Kidney epithelial cell (primary cell): ENCODE measurements at places on chromosomes 16 and 17. TPM values are rescaled to one million over a fixed set of nuclear protein-coding genes. Genes with fewer than 3 reads are reported as not detected.

DNA sequence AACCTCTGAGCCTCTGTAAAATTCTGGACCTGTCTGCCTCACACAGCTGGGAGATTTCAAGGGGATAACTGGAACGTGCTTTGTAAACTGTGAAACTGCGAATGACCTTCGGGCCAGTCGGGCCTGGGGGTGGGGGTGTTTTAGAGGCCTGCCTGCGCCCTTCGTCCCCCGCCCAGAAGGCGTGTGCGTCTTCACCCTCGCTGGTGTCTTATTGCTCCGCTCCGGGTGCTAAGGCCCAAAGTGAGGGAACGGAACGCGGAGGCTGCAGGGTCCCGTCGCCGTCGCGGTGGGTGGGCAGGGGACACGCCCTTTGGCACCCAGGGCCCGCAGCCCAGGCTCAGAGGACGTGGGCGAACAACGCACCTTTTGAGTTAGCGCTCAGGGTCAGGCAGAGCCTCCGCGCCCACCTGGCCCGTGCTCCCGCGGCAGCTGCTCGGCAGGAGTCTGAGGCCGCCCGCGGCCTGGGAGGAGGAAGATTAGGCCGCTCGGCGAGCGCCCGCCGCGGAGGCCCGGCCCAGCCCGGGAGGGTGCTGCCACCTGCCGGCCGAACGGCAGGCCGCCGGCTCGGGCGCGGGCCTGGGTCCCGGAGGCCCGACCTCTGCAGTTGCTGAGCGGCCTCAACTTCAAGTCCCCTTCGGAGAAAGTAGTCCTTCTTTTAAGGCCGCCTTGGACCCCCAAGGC is 29.7 kb downstream of the DCAKD start:
- no peak for DNase-seq

DNA sequence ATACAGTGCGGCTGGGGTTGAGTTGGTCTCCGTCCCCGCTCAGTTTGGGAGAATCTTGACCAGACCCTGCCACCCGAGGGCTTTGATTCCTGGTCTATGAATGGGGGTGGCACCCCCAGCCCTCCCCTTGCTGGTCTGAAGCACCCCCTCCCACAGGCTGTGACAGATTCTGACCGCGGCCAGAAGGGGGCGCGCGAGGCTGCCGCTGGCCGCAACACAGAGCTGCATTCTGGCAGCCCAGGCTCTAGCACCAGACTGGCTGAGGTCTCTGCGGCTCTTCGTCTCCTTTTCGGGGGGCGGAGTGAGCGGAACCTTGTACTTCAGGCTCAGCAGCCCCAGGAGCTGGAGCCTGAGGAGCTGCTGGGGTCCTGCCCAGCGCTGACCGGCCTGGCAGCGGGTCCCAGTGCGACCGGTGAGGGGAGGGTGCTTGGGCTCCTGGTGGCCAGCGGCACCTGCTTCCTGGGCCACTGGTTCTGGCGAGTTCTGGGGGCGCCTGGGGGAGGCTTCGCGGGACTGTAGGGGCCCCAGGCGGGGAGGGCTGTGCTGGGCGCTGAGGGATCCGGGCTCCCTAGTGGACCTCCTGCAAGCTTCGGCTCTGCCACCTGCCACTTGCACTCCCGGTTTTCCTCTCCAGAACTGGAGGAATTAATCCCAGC is 1011.6 kb downstream of the KCNJ18 start:
- no peak for DNase-seq

- no peak for DNase-seq
Measured at GRCh38 chr16:78579020-78579419, 479.6 kb downstream of the WWOX start.

The LPO gene
- 0.17 and 0.48 TPM in 2 replicates for total RNA-seq

- DNase-seq: no peak
Measured at GRCh38 chr16:69589434-69590269, 23.9 kb downstream of the NFAT5 start.

The TNFRSF13B gene
- not detected in 2 replicates for total RNA-seq

DNA sequence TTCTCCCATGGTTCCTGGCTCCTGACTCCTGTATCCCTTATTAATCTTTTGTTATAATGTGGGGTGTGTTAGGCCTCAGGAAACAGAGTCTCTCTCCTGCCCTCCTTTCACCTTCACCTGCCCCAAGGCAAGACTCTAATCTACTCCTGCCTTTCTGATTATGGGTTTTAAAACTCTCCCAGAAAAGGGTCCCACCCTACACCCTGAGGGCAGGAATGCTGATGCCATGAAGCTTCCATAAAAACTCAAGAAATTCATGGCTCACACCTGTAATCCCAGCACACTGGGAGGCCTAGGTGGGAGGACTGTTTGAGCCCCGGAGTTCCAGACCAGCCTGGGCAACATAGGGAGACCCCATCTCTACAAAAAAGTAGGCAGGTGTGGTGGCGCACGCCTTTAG is 18.6 kb upstream of the SRCAP start:
- DNase-seq: no peak

GRCh38 chr17:6558932-6559752 is 2.8 kb upstream of the PITPNM3 start:
- no peak for DNase-seq

DNA sequence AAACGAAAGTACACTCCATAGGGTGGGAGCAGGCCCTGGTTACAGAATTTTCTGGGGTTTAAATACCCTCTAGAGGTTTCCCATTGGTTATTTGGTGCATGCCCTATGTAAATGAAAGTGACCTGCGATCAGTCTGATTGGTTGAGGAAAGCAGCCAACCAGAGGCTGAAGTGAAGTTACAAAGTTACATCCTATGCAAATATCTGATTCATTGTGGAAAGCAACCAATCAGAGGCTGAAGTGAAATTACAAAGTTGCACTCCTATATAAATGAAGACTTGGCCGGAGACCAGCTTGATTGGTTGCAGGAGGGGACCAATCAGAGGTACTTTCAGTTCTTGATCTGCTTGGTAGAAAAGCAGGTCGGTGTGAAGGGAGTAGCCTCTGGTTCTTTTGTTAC is 24.4 kb downstream of the NAA60 start:
- no peak for DNase-seq

- no peak for DNase-seq
Measured at GRCh38 chr16:13377143-13377542, 475.7 kb downstream of the SHISA9 start.

GRCh38 chr17:79970576-79971068 is 65.0 kb downstream of the TBC1D16 start:
- DNase-seq: no peak

- DNase-seq: no peak
Measured at GRCh38 chr17:19410875-19411620, at the start of gene RNF112. TSS of gene RNF112 (plus strand) at chr17:19411232. CDS start at chr17:19411409, 177 bp downstream.

DNA sequence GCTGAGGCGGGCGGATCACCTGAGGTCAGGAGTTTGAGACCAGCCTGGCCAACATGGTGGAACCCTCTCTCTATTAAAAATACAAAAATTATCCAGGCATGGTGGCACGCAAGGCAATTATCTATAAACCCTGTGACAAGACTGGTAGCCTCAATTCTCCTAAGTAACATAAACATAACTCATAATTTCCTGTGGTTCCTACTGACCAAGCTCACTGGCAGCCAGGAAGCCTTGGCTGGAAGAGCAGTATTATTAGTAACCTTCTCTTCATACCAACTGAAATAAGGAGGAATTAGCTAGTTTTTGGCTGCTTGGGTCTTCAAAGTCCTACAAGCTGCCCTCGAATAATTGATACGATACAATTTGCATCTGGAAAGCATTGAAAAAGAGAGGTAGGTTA is 31.6 kb upstream of the LRRC37A3 start:
- DNase-seq: no peak

DNA sequence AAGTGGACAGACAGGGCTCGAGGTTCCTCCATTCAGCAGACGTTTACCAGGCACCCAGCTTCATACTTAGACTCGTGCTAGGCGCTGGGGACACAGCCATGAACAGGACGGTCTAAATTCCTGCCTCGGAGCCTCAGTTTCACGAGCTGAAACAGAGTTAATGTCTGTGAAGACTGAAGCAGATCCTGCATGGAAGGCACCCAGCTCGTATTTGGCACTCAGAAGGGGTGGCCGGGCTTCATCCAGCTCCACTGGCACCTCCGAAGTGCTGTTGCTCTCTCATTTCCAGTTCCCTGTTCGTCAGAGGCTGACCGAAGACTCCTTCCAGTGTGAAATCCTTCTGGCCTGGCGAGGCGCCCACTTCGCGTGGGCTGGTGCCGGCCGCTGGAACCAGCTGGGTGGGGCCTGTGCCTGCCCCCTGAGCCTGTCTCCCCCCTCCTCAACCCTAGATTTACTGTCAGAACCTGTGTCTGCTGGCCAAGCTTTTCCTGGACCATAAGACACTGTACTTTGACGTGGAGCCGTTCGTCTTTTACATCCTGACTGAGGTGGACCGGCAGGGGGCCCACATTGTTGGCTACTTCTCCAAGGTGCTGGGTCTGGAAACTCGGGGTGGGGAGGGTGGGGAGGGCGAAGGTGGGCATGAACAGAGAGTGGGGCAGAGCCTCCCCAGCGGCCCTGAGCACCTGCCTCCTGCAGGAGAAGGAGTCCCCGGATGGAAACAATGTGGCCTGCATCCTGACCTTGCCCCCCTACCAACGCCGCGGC is 5.8 kb downstream of the PRSS8 start:
- DNase-seq: no peak

DNA sequence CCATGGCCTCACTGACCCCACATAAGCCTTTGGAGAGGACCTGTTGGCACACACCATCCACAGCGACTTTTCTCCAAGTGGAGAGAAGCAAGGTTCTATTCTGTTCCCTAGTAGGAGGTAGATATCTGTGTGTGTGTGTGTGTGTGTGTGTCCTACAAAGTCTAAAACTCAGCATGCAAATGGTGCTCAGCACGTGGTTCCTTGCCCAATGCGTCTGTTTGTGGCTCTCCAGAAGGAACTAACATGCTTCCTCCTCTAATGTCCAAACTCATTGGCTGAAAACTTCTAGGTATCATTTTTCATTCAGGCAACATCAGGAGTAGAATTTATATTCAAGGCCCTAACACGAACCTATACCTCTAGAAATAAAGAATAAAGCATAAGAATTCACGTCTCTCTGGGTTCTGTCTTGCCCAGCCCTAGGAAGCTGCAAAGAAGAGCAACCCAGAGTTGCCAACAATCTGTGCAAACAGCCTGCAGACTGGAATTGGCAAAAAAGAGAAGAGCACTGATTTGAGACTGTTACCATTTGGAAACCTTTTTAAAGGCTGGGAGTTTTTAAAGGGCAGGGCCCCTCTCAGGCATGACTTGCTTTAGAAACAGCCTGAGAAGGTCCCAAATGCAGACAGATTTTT is 25.5 kb downstream of the MAP3K14 start:
- no peak for DNase-seq

DNA sequence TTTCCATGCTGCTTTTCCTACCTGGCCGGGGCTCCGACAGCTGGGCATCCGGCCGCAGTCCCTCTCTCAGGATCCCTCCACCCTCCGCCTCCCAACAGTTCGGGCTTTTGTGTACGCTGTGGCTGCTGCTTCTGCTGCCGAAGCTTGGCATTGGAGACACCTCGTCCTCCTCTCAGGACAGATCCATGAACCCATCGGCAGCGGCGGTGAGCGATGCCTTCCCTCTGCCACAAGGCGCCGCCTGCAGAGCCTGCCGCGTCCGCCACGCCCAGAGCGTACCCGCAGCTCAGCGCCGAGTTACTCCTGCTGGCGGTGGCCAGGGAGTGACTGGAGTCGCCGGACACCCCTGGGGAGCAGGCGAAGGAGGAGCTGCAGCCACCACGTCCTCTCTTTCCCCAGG is 2032.8 kb downstream of the TP53TG3F start:
- DNase-seq: no peak

DNA sequence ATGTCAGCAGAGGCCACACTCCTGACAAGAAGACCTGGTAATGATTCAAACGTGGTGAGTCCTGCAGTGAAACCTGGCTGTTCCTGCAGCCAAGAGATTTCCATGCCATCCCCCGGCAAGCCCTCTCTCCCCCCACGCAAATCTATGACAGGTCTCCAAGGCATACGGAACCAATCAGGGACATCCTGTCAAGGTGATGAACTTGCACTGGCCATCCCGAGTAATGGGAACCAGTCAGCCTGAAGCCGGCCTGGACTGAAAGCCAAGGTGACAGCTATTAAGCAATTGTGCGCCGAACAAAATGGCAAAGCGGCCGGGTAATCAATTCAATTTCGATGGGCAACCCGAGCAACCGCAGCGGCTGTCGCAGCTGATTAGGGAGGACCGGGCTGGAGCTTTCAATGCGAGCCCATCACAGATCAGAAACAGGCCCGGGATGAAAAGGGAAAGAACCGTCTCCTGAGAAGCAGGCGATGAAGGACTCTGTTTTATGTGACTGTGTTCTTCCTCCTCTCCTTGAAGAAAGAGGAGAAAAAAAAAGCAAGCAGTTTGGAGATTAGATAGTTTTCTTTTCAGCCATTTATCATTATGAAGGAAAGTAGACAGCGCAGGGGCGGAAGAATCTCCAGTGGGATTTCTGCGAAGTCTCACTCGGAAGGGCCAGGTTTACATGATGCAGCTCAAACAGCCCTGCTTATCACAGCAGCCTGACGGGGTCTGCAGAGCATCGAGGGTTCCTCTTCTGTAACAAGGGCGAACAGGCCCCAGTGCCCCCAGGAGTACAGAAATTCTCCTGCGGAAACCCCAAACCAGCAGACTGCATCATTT is 35.2 kb downstream of the TBX4 start:
- DNase-seq: no peak

- DNase-seq: no peak
Measured at GRCh38 chr17:42178817-42179216, 2.1 kb downstream of the KCNH4 start.

GRCh38 chr17:71727723-71728122 is 393.1 kb upstream of the SOX9 start:
- no peak for DNase-seq

GRCh38 chr16:89915303-89916232 is 3.1 kb upstream of the MC1R start:
- DNase-seq: no peak

DNA sequence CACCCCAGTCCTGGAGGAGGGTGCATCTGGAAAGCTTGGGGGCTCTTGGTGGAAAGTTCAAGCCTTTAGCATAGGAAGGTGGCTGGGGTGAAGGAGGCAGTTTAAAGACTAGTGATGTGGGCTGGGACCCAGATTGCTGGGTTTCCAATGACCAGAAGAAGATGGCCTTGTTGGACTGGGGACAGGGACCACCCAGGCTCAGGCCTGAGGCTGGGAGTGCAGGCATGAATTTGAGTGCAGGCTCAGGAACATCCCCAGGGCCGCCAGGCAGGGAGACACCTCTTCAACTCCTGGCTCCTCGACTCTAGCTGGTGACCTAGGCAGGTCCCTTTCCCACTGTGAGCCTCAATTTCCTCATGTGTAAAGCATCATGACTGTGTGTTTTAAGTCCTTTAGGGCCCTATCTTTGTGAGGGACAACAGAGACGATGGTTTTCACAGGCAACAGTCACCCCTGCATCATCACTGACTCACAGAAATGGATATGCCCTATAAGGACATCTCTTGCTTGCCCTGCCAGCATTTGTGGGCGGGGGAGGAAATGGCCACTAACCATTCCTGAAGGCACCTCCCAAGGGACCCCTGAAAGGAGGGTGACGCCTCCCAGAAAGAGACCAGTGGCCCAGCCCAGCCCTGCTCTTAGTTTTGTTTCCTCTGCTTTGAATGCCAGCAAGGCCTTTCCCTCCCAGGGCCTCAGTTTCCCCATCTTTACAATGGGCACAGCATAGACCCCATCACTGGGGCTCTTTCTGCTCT is 11.1 kb downstream of the NLRC5 start:
- DNase-seq: peak; percentile 63

- DNase-seq: no peak
Measured at GRCh38 chr17:48211011-48211410, 103.4 kb downstream of the SNX11 start.

- no peak for DNase-seq
Measured at GRCh38 chr17:10844621-10845387, 6.9 kb upstream of the PIRT start.
